ENCODE measurements at places on chromosomes 11 and 22. TPM values are rescaled to one million over a fixed set of nuclear protein-coding genes. Genes with fewer than 3 reads are reported as not detected.
A peak's percentile ranks its signal among the peaks of the same experiment; 100 is the strongest.

OR51B4 gene
- total RNA-seq: not detected

A4GALT gene
- 0.46 TPM for total RNA-seq

KCNK7 gene
- 0.34 TPM for total RNA-seq

MS4A3 gene
- total RNA-seq: not detected

TCN2 gene
- 1.3 TPM for total RNA-seq

MPPED2 gene
- total RNA-seq: 1.6 TPM

KCTD14 gene
- 0.34 TPM for total RNA-seq

RGL4 gene
- total RNA-seq: 22.9 TPM

TEX12 gene
- total RNA-seq: 0.32 TPM

DNA sequence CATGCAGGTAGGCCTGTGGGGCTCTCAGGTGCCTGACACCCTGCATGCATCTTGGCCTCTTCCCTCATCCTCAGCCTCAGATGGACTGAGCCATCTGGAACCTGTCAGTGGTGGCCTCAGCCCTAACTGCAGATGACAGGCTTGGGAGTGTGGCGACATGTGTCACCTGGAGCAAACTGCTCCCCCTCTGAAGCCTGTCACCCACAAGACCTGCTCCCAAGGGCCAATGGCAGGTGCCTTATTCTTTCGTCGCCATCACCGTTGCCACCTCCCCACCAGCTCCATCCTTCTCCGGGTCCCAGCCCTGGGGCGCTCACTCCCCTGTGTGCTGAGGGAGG, 3.6 kb upstream of the SEPTIN5 start:
- no peak for DNase-seq

- no peak for DNase-seq
Measured at GRCh38 chr22:41226723-41227655, 13.7 kb downstream of the CHADL start.

DNA sequence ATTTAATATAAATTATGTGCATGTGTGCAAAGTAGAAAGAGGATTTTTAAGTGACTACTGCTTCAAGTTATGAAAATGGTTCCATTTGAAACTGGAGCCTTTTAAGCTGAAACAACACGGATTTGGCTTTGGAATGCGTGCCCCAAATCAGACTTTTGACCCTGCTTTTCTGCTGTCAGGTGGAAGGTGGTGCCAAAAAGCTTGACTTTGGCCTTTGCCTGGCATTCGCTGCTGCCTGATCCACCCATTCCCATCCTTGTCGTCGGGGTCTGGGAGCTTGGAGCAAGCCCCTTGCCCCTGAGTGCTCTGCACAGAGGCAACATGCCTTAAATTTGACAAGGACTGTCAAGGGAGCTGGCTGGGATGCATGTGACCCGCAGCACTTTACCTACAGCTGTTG, 335.3 kb upstream of the SYN3 start:
- no peak for DNase-seq

DNA sequence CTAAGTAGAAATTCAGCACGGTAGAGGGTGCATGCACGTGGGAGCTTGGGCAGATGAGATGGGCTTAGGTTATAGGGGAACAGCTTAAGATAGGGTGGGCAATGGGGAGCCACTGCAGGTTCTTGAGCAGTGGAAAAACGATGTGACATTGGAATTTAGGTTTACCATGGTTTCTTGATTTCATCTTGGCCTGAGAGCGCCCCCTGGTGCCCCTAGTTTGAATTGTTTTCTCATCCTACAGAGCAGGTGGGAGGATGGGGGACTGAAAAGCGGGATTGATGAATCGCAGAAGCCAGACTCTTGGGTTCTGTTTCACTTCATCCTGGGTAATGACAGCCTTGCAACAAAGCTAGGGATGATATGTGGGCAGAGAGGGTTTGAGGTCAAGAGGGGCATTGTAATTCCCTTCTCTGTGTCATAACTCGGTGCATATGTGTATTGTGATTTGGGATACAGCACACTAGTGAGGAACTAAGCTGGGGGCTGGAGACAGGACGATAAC, 6.7 kb upstream of the MCAM start:
- peak; percentile 77 for DNase-seq

DNA sequence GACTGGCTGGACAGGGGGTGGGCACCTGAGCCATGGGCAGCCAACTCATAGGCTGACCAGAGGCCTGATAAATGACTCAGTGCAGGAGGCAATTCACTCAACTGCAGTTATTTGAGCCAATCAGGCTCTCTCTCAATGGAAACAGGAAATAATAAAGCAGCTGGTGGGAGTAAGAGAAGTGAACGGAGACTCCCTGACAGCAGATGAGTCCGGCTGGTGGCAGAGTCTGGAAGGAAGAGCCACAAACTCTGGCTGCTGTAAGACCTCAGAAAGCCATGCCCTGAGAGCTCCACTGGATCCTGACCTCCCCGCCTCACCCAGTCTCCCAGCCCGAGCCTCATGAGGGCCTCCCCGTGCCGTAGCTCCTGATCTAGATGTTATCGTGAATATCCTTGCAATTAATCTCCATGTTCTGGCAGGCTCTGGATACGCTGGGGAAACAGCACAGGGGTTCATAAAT, 69.8 kb downstream of the TRIM29 start:
- DNase-seq: no peak

- DNase-seq: no peak
Measured at GRCh38 chr11:6321356-6321755, 1.1 kb upstream of the CAVIN3 start.

DNA sequence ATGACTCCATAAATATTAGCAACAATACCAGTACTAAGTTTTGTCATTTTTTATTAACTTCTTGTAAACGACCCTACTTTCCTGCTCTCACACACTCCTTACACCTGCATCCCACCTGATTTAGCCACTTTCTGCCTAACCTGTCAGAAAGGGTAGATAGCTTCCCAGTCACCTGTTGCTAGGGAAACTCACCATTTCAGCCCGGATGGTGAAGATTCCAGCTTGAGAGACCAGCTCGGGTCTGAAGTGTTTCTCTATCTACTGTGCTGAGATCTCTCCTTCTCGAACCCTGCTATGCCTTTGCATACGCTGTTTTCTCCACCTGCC, at the start of gene PARVG:
Gene PARVG (plus strand): TSS at position 220 of the 327 bp plus-strand sequence. CDS start 2,405 bp downstream, outside the sequence.
- peak; percentile 21 for DNase-seq

- no peak for DNase-seq
Measured at GRCh38 chr11:95306801-95307200, 75.8 kb upstream of the SESN3 start.

- DNase-seq: no peak
Measured at GRCh38 chr11:13061294-13061990, 52.3 kb downstream of the RASSF10 start.

- DNase-seq: no peak
Measured at GRCh38 chr11:15107730-15108515, 6.8 kb upstream of the INSC start.

- DNase-seq: no peak
Measured at GRCh38 chr11:80542704-80543103, 1101.9 kb upstream of the TENM4 start.

- no peak for DNase-seq
Measured at GRCh38 chr11:14882196-14882595, 9.8 kb downstream of the CYP2R1 start.

DNA sequence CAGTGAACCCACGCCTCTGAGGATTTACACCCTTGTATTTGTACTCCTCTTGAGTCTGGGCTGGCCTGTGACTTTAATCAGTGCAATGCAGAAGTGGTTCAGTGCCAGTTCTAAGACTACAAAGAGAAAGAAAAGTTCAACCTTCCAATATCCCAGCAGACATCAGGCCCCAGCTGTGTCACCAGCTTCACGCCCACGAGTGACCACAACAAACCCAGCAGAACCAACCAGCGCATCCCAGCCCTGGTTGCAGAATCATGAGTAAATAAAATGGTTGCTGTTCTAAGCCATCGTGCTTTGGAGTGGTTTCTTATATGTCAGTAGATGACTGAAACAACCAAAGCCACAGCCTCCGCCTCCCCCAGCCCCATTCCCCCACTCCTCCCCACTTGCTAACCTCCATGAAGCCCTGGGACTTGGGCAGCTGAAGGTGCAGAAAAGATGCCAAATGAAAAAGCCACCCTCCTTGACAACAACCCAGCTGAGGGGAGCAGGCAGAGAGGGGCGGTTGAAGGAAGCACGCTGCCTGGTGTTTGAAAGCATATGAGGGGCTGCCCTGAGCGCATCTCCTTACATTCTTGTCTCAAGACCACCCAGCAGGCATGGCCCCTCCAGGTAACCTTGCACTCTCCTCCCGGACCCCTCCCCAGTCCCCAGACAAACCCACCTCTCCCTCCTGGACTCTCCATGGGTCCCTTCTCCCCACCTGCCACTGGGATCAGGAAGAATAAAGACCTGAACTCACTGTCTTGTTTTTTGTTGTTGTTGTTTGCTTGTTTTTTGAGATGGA, 20.9 kb downstream of the TSKU start:
- DNase-seq: peak; percentile 80

DNA sequence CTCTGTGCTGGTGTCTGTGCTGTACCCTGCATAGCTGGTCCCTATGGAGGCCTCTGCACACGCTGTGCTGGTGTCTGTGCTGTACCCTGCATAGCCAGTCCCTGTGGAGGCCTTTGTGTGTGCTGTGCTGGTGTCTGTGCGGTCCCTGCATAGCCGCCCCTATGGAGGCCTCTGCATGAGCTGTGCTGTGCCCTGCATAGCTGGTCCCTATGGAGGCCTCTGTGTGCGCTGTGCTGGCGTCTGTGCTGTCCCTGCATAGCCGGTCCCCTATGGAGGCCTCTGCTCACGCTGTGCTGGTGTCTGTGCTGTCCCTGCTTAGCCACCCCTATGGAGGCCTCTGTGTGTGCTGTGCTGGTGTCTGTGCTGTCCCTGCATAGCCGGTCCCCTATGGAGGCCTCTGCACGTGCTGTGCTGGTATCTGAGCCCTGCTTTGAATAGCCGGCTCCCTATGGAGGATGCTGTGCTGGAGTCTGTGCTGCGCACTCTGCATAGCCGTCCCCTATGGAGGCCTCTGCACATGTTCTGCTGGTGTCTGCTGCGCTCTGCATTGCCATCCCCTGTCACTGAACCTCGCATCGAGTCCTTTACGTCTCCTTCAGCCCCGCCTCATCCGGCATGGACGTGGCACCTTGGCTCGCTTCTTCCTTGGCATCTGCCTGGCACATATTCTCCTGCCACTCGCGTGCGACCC, 6.2 kb downstream of the NADSYN1 start:
- no peak for DNase-seq

- DNase-seq: peak; percentile 53
Measured at GRCh38 chr11:63915961-63916836, 765 bp downstream of the RCOR2 start.

DNA sequence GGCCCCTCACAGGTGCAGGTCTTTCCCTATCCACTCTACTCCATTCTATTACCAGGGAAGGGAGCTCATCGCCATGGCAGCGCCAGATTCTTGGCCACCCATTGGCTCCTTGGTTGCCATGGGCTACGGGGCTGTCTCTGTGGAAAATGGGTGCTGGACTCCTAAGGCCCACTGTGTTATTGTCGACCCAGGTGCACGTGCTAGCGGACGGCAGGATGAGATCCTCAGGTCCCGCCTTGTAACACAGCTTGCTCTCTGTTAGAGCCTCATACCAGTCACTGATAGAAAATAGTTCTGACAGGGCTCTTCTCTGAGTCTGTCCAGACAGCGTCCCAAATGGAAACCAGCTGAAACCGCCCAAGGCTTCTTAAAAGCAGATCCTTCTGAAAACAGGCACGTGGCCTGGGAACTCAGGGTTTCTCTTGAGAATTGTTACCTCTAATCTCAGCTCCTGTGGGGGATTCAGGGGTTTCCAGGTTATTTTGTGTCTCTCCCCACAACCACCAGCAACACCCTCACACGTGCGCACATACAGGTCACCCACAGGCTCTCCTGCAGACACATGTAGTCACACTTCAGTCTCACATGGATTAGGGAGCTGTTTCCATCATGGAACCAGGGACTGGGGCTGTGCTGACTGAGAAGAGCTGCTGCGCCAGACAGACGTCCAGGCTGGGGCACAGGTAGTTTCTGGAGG, 1.5 kb downstream of the TUB start:
- no peak for DNase-seq

GRCh38 chr11:63940786-63941185, 2.0 kb downstream of the NAA40 start:
- DNase-seq: no peak

DNA sequence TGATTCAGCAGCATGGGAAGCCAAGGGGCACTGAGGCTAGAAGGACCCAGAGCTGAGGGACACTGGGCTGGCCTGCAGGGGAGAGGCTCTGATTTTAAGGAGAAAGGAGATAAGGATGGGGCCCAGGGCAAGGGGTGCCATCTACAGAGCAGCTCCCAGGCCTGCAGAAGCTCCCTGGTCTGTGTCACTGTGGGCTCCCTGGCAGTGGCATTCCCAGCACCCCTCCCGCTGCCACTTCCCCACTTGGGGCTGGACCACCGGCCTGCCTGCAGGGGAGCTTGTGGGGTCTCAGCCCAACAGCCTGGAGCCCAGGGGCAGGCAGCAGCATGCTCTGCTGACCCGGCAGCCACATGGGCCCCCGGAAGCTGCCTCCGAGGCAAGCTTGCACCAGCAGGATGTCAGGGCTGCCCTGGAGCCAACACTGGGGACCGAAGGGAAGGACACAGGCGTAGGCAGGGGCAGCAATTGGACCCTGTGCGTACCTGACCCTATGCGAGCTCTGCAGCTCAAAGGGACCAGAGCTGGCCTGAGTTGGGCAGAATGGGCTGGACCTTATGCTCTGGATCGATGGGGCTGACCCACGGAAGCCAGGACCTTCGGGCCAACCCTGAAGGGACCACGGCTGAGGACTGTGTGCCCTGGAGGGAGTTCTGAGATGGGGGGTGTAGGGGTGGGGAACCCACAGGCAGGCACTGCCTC, 35.4 kb upstream of the WNT7B start:
- no peak for DNase-seq

DNA sequence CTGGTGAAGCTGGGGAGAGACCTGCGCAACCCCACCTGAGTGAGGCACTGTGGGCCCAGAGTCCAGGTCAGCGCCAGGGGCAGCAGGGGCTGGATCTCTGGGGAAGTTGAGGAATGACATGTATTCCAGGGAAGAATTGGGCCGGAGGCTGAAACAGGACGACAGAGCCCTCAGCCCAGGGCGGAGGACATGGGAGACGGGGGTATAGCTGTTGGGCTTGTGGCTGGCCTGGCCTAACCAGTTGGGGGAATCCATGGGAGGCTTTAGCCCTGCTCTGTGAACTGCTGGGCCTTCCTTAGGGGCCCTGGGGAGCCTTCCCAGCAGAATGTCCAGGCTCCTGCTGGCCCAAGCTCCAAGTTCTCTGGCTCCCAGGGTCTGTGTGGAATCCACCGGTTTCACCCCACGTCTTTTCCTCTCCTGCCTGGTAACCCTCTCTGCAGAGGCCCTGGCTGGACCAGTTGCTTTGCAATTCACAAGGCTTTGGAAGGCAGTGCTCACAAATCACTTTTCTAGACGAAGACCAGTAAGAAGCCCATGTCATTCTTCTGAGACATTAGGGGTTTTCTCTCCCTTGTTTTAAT, 50.4 kb upstream of the KCNQ1OT1 start:
- no peak for DNase-seq

GRCh38 chr11:8709777-8710176, 27.2 kb downstream of the RPL27A start:
- no peak for DNase-seq

- DNase-seq: no peak
Measured at GRCh38 chr11:79274636-79275331, 166.0 kb downstream of the TENM4 start.

Data from activated T-cell treated with anti-CD3 and anti-CD28 coated beads, Interleukin-2, amount 50 U/mL, for 72 hours (primary cell).